ENCODE measurements at places on chromosomes 5 and 9.

GRCh38 chr5:1386274-1386717, 41.4 kb upstream of the CLPTM1L start:
- no peak for DNase-seq

- DNase-seq: no peak
Measured at GRCh38 chr5:163790497-163790896, 285.1 kb downstream of the MAT2B start.

GRCh38 chr5:2563046-2563445, 188.4 kb downstream of the IRX2 start:
- DNase-seq: no peak

- no peak for DNase-seq
Measured at GRCh38 chr5:50365426-50366251, 75.4 kb downstream of the EMB start.

- DNase-seq: no peak
Measured at GRCh38 chr5:38896760-38897159, 50.9 kb downstream of the OSMR start.

- no peak for DNase-seq
Measured at GRCh38 chr9:74810200-74810599, 77.5 kb downstream of the TRPM6 start.

GRCh38 chr9:77427256-77427927, 220.7 kb downstream of the GNA14 start:
- no peak for DNase-seq

GRCh38 chr5:95543017-95543705, 11.6 kb downstream of the SKIC3 start:
- no peak for DNase-seq

- no peak for DNase-seq
Measured at GRCh38 chr5:73985145-73985544, 359.1 kb downstream of the ARHGEF28 start.

GRCh38 chr9:12812710-12813109, 37.9 kb downstream of the LURAP1L start:
- no peak for DNase-seq

DNA sequence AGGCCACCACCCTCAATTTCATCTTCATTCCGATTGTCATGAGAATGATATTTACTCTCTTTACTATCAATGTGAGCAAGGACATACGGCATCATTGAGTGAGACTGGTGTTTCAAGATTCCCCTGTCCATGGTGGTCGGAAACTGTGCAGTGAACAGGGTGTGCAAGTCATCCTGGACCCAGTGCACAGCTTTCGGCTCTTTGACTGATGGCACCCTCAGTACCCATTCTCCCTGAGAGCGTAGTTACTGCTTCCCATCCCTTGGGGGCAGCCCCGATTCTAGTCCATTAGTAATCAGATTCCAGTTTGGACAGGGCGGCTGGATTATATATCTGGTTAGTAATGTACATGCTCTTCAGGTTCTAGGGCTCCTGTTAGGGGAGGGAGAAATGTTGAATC, 61.7 kb upstream of the SUB1 start:
- no peak for DNase-seq

DNA sequence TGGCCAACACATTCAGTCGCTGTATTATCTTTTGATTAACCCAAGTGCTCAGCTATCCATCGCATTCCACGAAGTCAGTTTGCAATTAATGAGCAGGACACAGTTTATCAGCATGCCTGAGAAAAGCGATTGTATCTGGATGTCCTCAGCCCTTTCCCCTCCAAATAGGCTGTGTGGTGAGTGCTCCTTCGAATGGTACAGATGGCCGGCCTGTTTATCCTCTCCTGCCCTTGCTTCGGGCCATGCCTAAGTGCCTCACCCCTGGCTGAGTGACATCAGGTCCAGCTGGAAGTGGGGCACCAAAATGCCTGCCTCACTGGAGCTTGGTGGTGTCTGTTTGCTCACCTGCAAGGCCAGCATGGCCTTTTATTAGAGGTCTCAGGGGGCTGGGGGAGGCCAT, 317.3 kb downstream of the GADD45G start:
- DNase-seq: no peak
